ENCODE measurements at places on chromosomes 5 and 9.

- no peak for DNase-seq
Observed at GRCh38 chr5:80777347-80778287, 122.8 kb upstream of the DHFR start.

DNA sequence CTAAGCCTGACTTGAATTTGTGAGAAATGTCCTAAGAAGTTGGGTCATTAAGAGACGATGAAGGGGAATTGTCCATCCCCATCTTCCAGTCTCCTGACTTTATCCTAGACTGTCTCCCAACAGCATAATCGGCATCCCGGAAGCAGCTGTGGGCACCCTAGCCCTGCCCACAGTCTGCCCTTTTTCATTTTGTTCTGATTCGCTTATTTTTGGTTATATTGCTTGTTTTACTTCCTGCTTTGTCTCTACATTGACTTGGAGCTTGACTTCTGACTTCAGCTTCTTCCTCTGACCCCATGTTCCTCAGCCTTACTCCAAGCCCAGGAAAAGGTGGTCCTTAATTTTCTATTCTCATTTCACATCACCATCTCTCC, 41.8 kb downstream of the UGCG start:
- no peak for DNase-seq

GRCh38 chr9:95808011-95808410, 67.5 kb upstream of the ERCC6L2 start:
- no peak for DNase-seq

GRCh38 chr5:135877570-135878155, 18.0 kb downstream of the IL9 start:
- DNase-seq = no peak

DNA sequence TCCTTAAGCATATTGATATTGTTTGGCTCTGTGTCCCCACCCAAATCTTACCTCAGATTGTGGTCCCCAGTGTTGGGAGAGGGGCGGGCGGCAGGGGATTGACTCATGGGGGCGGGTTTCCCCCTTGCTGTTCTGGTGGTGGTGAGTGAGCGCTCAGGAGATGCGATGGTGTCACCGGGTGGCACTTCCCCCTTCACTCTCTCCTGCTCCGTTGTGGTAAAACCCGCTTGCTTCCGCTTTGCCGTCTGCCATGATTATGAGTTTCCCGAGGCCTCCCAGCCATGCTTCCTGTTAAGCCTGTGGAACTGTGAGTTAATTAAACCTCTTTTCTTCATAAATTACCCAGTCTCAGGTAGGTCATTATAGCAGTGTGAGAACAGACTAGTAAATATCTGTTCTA, 229.1 kb downstream of the IRX2 start:
- no peak for DNase-seq

- no peak for DNase-seq
Observed at GRCh38 chr9:107487521-107488374, 1.8 kb downstream of the KLF4 start.

DNA sequence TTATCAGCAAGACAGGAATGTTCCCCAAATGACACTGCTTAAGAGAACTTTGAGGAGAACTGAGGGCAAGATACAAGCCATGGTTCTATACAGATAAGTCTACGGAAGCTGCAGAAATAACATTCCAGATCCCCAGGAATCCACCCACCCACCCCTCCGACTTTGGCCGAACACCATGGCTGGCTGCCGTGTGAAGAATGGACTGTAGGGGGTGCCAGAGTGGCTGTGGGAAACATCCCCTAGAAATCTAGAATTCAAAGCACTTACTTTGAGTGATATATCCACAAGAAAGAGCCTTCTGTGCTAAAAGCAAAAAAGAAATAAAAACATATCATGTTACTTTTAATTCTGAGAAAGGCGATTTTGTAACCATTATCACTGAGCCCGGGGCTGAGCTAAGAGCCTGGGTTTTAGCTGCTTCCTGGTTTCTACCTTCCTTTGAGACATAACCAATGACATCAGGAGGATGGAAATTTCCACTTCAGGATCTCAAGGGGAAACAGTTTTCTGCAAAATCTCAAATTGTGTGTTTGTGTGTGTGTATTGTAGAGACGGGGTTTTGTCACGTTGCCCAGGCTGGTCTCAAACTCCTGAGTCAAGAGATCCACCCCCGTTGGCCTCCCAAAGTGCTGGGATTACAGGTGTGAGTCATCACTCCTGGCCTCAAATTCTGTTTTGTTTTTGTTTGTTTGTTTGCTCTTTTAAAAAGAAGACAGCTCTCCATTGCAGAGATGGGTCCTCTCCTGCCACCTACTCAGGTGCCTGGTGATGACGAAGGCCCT, 36.4 kb downstream of the GGTA1 start:
- DNase-seq = peak; percentile 69

GRCh38 chr5:40238066-40238745, 441.5 kb upstream of the PTGER4 start:
- no peak for DNase-seq

- no peak for DNase-seq
Observed at GRCh38 chr9:94017939-94018531, 62.9 kb upstream of the BARX1 start.

DNA sequence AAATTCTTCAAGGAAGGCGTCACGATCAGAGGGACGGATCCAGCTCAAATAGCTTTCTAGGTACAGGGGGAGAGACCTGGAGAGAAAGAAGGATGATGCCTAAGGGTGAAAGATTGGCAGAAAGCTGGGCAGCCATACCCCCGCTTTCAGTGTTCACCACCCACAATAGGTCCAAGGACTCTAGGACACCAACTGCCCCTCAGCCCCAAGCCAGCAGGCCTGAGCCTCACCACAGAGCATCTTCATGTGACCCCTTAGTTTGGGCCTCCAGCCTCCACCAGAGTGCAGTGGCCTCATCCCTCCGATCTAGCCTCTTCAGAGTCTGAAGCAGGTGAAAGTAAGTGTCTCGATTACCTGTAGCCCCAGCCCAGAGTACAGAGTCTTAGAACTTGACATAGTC, 1.7 kb upstream of the VCP start:
- DNase-seq = no peak

GRCh38 chr9:97046228-97046627, 7.3 kb upstream of the CTSV start:
- DNase-seq = no peak

GRCh38 chr5:51027271-51027670, 356.0 kb upstream of the ISL1 start:
- no peak for DNase-seq

DNA sequence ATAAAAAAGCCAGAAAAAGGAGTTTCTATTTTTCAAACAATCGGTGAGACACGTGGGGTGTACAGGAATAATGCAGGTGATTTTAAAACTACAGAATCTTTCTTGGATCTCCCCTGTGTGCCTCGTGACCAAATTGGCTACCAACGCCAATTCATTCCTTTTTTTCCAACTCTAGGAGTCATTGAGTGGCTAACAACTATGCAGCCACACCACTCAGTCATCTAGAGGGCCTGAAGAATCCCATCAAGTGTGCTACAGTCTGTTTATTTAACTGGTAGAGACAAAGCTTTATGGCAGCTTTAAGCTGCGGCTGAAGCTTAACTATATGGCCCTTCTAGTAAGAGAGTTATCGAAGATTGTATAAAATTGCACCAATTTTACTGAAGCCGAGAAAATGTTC, 113.1 kb upstream of the NIPBL start:
- DNase-seq = no peak

- DNase-seq = no peak
Observed at GRCh38 chr5:134524272-134524825, 1.1 kb upstream of the JADE2 start.

GRCh38 chr5:37626266-37626665, 213.6 kb downstream of the GDNF start:
- DNase-seq = no peak

GRCh38 chr5:2378976-2379375, 372.5 kb downstream of the IRX2 start:
- DNase-seq = no peak

GRCh38 chr5:143635888-143636287, 176.1 kb upstream of the HMHB1 start:
- no peak for DNase-seq

DNA sequence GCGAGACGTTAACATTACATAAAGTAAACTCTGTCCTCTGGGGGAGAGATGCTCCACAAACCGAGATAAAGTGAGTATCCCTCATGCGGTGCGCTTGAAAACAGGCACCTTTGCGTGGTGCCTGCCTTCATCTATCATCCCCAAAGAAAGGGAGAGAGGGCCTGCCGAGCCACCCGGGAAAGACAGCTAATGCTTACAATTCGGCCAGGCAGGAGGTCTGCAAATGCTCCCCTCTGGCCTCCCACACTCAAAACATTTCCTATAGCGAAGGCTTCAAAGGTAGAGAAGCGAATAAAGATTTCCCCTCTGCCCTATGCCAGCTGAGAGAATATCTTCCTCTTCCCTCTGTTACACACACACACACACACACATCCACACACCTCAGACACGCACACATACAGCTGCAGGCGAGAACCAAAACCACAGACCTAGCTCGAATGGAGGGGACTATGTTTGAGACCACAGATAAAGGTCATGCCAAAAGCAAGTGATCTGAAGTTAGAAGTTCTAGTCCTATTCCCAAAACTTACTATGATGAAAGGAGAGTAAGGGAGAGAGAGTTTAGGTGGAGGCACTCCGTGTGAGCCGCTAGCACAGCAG, 132.8 kb downstream of the CRB2 start:
- DNase-seq = no peak

- no peak for DNase-seq
Observed at GRCh38 chr9:110997847-110998246, 40.4 kb downstream of the LPAR1 start.

DNA sequence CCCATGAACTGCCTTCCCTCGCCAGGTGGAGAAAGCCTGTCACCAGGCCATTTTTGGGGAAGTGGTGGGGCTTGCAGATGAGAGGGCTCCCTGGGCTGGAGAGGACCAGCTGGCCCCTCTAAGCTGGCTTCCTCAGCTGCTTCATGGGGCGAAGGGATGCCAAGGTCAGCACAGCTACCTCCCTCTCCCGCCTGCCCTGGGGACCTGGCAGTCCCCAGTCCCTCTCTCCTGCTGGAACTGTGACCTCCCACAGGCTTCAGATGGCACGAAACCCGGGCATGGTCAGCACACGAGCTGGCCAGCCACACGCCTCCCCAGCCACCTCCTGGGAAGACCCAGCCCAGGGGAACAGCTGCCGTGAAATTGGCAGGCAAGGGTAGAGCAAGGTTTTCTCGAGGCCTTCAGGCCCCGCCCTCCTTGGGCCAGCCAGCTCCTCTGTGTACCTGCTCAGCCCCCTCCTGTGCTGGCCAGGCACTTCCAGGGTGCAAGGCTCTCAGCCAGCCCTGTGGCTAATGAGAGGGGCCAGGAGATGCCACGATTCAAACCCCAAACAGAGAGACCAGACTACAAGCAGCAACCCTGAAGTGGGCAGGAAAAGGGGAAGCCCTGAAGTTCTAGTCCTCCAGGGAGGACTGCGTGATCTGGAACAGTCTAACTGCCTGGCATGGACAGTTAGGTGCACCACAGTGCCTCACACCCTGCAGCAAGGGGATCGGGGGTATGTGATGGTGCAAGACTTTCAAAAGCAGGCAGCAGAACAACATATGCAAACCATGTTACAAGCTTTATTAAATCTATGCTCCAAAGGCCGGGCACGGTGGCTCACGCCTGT, 12.9 kb downstream of the PLPP7 start:
- DNase-seq = no peak

- DNase-seq = no peak
Observed at GRCh38 chr5:61823781-61824180, 482.2 kb upstream of the KIF2A start.

GRCh38 chr9:14351221-14351836, 37.4 kb upstream of the NFIB start:
- DNase-seq = no peak
